ENCODE measurements at places on chromosomes 11 and 22.

GRCh38 chr22:32800158-32800882 lies 1.2 kb upstream of the TIMP3 start:
- DNase-seq, result no peak

GRCh38 chr22:30890686-30891442 lies 77.7 kb downstream of the MORC2 start:
- DNase-seq, result peak; percentile 52

- DNase-seq, result no peak
These were observed 48.3 kb upstream of the LRRC55 start for GRCh38 chr11:57133366-57134038.

- DNase-seq, result no peak
These were observed 293.8 kb downstream of the BRD1 start for GRCh38 chr22:49533886-49534285.

DNA sequence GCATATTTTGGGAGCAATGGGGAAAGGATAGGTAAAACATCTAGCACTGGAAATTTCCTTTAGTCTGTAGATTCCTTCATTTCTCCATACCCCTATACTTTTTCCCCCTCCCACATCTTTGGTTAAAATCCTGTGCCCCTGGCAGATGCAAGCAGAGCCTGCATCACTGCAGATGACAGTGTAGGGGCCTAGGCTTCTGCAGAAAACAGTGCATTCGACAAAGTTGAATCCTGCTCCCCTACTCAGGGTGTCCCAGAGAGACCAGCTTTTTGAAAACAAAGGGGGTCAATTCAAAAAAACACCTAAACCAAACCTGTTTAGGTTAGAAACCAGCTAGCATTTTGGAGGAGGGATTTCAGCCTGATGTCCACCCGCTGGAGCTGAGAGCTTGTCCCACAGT lies 43.8 kb upstream of the BLID start:
- DNase-seq, result no peak

GRCh38 chr11:97973352-97973857 lies 1047.3 kb upstream of the CNTN5 start:
- no peak for DNase-seq

- DNase-seq, result no peak
These were observed 124.3 kb downstream of the APOL5 start for GRCh38 chr22:35841907-35842518.

GRCh38 chr22:38432264-38432663 lies 22.7 kb downstream of the KCNJ4 start:
- no peak for DNase-seq

DNA sequence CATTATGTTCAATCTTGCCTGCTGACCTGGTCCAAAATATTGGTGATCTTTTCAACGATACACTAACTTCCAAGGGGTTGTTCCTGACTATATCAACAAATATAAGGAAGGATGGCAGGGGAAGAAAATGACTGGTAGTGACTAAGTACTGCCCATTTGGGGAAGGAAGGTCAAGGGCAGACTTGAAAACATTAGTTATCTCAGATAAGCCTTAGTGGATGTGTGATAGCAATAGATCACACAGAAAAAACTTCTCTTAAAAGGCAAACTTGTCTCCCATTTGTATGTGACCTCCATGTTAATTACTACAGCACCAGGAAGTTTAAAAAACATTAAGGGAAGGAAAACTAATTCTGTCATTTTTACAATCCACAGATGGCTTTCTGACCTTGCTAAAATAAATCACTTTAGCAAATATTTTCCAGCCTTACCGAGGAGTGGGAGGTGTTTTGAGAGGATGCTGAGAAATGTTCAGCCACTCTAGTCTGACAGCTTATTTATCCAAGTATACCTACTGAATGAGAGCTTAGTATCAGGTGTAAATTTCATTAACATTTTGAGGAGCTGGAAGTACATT lies 88.2 kb upstream of the DDI1 start:
- no peak for DNase-seq

GRCh38 chr11:26028393-26028911 lies 303.5 kb upstream of the ANO3 start:
- DNase-seq, result no peak

DNA sequence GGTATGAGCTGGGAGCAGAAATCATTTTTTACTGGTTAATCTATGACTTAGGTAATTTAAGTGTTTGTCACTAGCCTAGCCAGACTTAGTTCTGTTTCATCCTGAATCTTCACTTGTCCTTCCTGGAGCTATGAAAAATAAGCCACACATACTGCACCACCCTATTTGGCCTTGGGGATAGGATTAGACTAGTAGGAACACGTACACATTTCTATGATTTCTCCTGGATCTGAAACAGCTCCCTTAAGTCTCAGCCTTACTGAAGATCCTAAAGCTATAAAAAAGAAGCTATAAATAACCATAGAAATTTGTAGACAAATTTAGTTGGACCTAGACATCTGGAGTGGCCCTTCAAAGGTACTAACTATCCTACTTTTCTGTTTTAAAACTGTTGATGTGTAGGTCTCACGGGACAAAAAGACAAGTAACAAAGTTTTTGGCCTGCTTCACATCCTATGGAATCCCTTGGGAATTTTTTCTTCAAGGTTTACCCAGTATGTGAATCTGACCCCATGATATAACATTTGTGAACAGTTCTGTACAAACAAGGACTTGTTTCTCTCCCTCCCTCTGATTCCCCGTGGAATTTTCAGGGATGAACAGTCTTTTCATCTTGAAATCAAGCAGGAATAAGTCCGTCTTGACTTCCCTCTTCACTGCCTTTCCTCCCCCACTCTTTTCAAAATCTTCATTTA lies 275.0 kb downstream of the FAM76B start:
- DNase-seq, result no peak

- no peak for DNase-seq
These were observed 6.9 kb upstream of the MMP20 start for GRCh38 chr11:102632026-102632425.

- no peak for DNase-seq
These were observed 45.5 kb upstream of the FAT3 start for GRCh38 chr11:92179017-92179670.

GRCh38 chr11:76444065-76444383 lies 794 bp upstream of the EMSY start:
- no peak for DNase-seq

GRCh38 chr22:24566899-24567511 lies 11.2 kb downstream of the SNRPD3 start:
- no peak for DNase-seq

- peak; percentile 33 for DNase-seq
These were observed 761 bp upstream of the NXF1 start for GRCh38 chr11:62805961-62806441.

- DNase-seq, result no peak
These were observed 22.1 kb upstream of the MMP7 start for GRCh38 chr11:102552447-102553194.

DNA sequence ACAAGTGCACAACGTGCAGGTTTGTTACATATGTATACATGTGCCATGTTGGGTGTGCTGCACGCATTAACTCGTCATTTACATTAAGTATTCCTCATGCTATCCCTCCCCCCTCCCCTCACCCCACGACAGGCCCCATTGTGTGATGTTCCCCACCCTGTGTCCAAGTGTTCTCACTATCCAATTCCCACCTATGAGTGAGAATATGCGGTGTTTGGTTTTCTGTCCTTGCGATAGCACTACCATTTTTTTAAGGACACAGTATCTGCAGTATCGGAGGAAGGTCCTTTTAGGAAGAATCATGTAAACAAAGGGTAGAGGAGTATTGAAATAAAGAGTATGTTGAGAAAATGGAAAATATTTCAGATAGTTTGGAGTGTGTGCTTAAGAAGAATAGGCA lies 25.9 kb downstream of the PDE3B start:
- DNase-seq, result no peak

DNA sequence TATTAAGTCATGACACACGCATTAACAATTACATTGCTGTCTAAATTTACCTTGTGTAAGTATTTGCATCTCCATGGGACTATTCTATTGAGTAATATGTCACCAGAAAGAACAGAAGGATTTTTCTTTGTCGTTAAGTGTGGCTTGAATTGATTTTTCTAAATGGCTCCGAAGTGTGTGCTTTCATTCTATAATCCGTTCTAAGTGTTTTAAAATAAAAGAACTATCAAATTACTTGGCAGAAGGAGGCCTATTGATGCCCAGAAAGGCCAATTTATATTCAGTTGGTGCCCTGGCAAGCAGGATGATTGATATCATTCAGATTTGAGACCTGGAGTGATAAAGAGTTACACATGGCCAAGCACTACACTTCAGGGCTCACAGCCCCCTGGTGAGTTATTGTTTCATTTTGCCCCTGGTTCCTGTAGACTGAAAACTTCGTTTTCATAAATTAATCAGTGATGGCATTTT lies 538.9 kb upstream of the ANO5 start:
- DNase-seq, result no peak

- no peak for DNase-seq
These were observed 34.7 kb upstream of the WNT7B start for GRCh38 chr22:46011627-46012181.

- no peak for DNase-seq
These were observed 125.1 kb downstream of the BCR start for GRCh38 chr22:23305321-23305910.

GRCh38 chr11:34262531-34263081 lies 95.2 kb downstream of the ABTB2 start:
- no peak for DNase-seq

DNA sequence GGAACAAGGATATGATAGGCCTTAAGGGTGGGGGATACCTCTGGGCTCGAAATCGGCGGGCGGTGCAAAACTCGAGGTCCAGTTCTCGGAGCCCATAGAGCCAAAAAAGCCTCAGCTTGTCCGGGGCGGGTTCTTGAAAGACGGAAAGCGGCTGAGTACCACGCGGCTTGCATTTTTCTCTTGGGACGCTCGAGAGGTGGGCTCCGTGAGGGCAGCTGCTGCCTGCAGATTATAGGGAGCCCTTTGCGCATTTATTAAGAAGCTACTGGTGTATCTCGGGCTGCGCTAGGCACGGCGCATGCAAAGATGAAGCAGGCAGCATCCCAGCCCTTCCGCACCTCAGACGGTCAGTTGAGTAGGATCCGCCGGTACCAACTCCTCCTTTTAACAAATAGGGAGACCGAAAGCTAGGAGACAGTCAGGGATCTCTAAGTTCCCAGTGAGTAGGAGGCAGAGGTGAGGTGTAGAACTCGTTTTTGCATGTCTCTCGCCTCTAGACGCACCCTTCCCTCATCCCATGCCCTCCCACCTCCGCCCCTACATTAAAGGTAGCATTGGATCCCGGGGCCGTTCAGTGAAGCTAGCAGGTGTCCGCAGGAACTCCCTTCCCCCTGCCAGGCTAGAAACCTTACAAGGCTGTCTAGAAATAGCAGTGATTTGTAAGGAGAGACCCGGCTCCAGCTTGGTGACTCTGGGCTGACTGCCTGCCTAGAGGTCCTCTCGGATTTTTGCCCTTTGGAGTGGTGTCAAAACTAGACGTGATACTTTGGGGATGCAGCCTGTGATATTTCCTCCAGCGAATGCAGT lies 768 bp downstream of the LDHA start:
- DNase-seq, result peak; percentile 31

DNA sequence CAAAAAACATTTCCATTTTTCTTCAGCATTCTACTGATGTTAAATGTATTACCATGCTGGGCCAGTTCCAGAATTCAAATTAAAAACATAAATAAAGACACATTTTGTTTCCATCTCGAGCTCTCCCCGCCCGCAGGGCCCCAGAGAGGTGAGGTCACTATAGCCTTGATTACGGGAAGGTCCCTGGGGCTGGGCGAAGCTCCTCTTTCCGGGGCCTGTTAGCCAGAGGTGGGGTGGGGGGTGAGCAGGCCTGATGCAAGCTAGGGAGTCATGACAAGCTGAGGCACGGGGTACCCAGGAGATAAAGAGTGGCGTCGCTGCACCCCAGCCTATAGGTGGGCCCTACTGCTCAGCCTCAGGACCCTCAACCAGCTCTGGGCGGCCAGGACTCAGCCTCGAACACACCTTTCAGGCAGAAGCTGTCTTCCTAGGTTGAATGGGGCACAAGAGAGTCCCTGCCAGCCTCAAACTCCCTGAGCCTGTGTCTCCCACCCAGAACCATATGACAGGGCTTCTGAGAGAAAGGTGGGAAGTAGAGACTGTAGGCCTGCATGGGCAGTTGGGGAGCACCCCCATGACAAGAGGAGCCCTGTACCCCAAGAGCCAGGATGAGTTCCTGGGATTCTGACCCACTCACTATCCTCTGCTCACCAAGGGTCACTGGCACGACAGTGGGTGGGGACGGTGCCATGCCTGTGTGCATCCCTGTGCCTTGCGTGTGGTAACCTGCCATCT lies 34.8 kb downstream of the KCNQ1OT1 start:
- no peak for DNase-seq

DNA sequence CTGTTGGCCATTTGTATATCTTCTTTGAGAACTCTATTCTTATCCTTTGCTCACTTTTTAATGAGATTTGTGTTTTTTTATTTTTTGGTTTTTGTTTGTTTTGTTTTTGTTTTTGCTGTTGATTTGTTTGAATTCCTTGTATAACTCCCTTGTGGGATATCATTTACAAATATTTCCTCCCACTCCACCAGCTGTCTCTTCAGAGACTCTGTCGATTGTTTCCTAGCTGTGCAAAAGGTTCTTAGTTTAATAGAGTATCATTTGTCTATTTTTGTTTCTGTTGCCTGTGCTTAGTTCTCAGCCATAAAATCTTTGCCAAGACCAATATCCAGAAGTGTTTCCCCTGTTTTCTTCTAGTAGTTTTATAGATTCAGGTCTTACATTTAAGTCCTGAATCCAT lies 82.4 kb downstream of the ARHGAP32 start:
- DNase-seq, result no peak

DNA sequence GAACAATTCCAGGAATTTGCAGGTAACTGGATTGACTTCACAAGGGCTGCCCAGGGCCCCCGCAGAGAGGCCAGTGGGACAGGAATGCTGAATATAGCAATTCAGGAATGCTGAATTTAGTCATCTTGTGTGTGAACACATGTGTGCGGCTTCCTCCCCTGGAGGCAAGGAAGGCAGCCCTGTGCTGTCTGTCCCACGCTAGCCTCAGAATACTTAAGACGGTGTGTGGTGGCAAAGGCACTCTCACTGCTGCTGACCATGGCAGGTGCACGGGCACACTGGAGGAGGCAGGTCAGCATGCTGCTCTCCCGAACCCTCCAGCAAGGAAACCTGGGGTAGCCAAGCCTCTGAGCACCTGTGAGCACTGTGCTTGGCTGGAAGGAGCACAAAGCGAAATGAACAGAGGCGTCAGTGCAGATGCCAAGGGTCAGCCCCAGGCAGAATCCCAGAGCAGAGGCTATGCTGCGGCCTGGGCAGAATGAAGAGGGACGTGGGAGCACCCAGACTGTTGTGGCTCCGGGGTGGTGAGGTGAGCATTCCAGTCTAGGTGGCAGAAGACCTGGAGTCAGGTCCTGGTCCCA lies 2.7 kb downstream of the GNAZ start:
- DNase-seq, result no peak

- no peak for DNase-seq
These were observed 39.7 kb upstream of the TTLL12 start for GRCh38 chr22:43226377-43227238.

GRCh38 chr11:19840961-19841360 lies 128.3 kb downstream of the NAV2 start:
- no peak for DNase-seq

- DNase-seq, result no peak
These were observed 197.1 kb downstream of the CTTN start for GRCh38 chr11:70595452-70595851.

GRCh38 chr11:1171223-1171984 lies 13.7 kb downstream of the MUC5AC start:
- no peak for DNase-seq

Data from activated CD4-positive, alpha-beta T cell treated with anti-CD3 and anti-CD28 coated beads, Interleukin-2, amount 50 U/mL, for 48 hours (primary cell).